Natural killer cell (primary cell): ENCODE measurements at places on chromosomes 7 and 10. TPM values are rescaled to one million over a fixed set of nuclear protein-coding genes. Genes with fewer than 3 reads are reported as not detected.

Gene VAX1
- not detected for total RNA-seq

Gene FMC1
- 5.1 TPM for total RNA-seq

Gene DOCK1
- total RNA-seq = 0.07 TPM

DNA sequence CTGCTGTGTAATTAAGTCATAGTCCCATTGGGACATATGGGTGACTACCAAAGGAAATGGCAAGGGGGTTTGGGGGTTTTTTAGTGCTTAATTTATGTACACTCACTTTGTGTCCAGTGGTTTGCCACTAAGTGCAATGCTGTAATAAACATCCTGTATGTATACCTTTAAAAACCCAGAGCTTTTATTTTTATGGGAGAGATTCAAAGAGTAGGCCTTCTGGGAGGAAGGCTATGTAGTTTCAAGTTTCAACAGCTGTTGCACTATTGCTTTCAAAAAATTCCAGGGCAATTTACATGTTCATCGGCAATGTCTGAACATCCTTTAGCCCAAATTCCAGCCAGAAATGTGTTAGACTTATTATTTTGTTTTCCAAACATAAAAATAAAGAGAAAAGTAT, 744.7 kb downstream of the XPNPEP1 start:
- no peak for DNase-seq

DNA sequence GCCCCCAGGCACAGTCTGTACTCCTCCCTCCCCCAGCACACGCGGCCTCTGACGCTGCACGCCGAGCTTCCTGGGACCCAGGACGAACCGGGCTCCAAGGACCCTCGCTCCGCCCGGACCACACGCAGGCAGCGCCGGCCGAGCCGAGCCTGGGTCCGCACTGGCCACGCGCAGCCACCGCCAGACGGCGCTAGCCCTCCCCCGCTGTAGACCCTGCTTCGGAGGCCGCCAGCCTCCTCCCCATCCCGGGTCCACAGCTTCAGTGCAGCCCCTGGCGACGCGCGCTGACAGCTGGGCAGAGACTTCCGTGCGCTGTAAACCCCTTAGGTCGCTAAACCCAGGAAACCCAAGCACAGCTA, 936 bp upstream of the TCERG1L start:
- peak; percentile 28 for DNase-seq

- no peak for DNase-seq
Observed at GRCh38 chr10:127903789-127904188, 3.1 kb upstream of the PTPRE start.

DNA sequence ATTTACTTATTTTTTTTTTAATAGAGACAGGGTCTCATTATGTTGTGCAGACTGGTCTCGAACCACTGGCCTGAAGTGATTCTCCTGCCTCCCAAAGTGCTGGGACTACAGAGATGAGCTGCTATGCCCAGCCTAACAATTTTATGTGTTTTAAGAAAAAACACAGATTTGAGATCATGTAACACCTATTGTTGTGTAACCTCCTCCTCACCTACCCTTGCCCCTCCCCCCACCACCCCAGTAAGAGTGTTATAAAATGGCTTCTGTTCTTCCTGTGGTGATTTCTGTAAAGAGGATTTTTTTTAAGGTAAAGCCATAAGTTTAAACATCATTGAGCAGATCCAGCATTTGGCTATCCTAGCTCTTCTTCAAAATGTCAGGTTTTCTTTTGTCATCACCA, 7.6 kb downstream of the ARMC10 start:
- no peak for DNase-seq

GRCh38 chr7:44148166-44148565, 7.0 kb upstream of the MYL7 start:
- no peak for DNase-seq

DNA sequence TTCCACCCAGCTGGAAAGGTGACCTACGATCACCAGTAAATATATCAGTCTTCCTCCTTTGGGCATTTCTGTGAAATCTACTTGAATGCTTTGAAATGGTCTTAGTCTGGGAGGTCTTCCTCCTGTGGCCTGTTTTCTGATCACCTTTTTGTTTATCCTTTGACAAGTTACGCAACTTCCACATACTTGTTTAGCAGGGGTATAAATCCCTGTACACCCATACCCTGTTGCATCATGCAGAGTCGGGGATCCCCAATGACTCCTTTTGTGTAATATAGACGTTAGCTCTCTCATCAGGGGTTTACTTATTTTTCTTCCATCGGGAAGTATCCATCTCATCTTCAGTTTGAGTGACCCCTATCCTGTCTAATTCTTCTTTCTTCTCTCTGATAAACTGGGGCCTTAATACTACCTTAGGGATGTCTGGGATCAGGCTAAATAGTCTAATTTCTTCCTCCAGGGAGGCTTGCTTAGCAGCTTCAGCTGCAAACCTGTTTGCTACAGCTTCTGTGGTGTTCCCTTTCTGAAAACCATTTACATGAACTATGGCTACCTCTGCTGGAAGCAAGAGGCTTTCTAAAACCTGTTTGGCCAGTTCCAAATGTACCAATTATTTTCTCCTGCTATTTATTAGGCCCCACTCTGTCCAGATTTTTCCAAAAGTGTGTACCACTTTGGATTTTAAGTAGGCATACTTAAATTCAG, 25.8 kb downstream of the MAPK8 start:
- DNase-seq = no peak

GRCh38 chr7:122339145-122339904, 34.8 kb upstream of the FEZF1 start:
- no peak for DNase-seq

- DNase-seq = no peak
Observed at GRCh38 chr7:98249106-98249505, 2.9 kb downstream of the TECPR1 start.

DNA sequence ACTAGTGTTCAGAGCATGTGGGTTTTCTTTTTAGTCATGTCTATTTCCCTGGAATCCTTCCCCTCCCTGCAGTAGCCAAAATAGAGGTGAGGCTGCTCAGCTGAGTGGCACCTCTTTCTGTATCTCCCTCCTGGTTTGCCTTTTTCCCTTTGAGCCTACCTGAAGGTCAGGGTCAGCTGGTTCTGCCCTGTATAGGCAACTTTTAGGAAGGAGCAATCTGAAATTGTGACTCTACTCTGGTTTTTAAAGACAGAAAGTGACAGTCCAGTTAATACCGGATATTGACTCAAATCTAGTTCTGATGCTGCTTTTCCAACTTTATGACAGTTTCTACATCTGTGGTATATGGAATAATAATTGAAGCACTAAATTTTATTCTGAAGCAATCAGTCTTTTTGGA, 26.0 kb downstream of the CCM2 start:
- DNase-seq = no peak

DNA sequence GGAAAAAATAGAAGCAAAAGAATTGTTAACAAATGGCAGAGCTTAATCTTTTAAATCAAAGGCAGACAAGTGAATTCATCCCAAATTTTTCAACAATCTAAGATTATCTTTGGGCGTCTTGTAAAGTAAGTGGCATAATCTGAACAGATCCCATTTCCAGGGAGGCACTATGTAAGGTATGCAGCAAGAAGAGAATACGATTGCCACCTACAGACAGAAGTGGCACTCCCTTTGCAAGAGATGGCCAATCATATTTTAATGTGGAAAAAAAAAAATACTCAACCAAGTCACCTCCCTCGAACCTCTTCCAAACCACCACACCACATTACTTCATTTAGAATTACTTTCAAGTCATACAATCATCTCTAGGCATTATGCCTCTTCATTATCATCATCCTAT, 4.0 kb downstream of the GFRA1 start:
- no peak for DNase-seq

GRCh38 chr10:96201525-96201924, 69.8 kb downstream of the BLNK start:
- no peak for DNase-seq
